H1 (cell line): ENCODE measurements at places on chromosomes 4 and X. TPM values are rescaled to one million over a fixed set of nuclear protein-coding genes. Genes with fewer than 3 reads are reported as not detected.

GRCh38 chr4:71827826-71828225 lies 43.9 kb upstream of the GC start:
- DNase-seq: no peak
- no peaks in the 10 kb centered on the region for H3K27me3 ChIP-seq
- H3K4me3 ChIP-seq: no peak overlapping the region
- no peaks in the 10 kb centered on the region for H3K36me3 ChIP-seq
- H3K4me1 ChIP-seq: peaks cover 7% of the 10 kb centered on the region

DNA sequence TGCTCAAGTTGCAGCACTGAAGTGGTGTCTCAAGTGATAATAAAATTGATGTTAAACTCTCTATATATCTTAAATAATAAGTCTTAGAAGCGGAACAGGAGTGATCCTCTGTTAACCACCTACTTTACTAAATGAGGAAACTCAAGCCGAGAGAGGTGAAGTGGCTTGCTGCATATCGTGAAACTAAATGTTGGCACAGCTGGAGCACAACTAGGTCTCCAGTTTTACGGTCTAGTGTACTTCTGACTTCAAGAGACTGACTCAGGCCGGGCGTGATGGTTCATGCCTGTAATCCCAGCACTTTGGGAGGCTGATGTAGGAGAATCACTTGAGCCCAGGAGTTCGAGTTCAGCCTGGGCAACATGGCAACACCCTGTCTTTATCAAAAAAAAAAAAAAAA lies 35.5 kb upstream of the PLS3 start:
- no peaks in the 10 kb centered on the region; the same call in 1 of the 2 replicates for H3K4me1 ChIP-seq
- H3K27me3 ChIP-seq: no peaks in the 10 kb centered on the region
- H3K36me3 ChIP-seq: no peaks in the 10 kb centered on the region

GRCh38 chrX:112211459-112211858 lies 128.9 kb upstream of the TRPC5 start:
- DNase-seq: no peak
- H3K4me3 ChIP-seq: no peak overlapping the region
- H3K27ac ChIP-seq: no peak overlapping the region
- no peaks in the 10 kb centered on the region for H3K27me3 ChIP-seq

DNA sequence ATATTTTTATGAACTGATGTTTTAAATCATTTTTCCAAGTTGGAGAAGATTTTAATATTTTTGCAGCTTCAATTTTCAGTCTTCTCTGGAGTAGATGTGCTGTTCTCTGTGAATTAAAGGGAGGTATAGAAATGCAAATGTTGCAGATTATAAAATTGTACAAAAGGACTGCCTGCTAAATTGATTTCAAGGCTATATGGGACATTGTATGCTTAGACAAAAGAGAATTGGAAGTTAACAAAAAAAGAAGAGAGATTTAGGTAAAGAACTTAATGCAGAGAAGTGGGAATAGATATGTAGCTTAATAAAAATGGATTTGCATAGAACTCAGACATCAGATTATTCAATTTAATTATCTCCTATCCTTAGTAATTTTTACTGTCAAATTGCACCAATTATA lies 403.3 kb downstream of the ZIC3 start:
- no peak overlapping the region for H3K27ac ChIP-seq
- no peaks in the 10 kb centered on the region for H3K36me3 ChIP-seq
- H3K4me1 ChIP-seq: no peaks in the 10 kb centered on the region
- no peak overlapping the region for H3K4me3 ChIP-seq
- no peak for DNase-seq

DNA sequence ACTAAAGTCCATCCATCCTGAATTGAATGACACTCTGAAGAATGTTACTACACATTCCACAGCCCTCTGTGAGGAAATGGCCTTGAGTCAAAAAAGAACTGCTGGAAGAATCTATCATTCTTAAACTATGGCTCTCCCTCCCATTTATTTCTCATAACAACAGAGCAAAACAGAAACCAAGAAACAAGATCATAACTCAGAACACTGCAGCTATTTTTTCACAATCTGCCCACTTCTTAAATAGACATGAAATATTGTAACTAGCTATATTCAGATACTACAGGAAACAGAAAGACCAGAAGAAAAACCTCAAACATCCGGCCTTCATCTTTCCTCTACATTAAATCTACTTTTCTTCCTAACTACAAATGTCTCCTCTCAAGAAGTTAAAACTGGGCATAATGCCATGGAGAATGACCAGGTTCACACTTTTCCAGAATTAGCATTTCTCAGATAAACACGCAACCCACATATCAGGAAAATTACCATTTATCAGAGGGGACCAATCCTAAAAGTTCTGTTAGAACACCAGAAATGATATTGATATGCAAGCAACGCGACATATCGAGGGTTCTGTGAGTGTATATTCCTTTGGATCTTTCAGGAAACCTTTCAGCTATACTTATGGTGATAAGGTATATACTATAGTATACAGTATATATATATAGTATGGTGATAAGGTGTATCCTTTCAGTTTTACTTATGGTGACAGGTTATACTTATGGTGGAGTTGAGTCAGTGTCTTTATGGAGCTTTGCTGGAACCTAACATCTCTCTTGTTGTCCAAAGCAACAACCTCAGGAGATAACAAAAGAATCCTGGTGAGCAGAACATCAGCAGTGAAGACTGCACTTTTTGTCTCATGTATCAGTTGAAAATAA lies 60.4 kb upstream of the IRF2 start:
- peaks cover 4% of the 10 kb centered on the region for H3K4me1 ChIP-seq
- H3K27ac ChIP-seq: no peak overlapping the region
- no peaks in the 10 kb centered on the region for H3K36me3 ChIP-seq

- DNase-seq: no peak
- no peaks in the 10 kb centered on the region for H3K36me3 ChIP-seq
- no peaks in the 10 kb centered on the region for H3K27me3 ChIP-seq
- H3K4me3 ChIP-seq: no peak overlapping the region
- H3K27ac ChIP-seq: no peak overlapping the region
Measured at GRCh38 chrX:114626323-114626722, 42.4 kb downstream of the HTR2C start.

- H3K27me3 ChIP-seq: no peaks in the 10 kb centered on the region
- no peak overlapping the region for H3K4me3 ChIP-seq
- DNase-seq: no peak
Measured at GRCh38 chr4:184437565-184438265, 36.6 kb downstream of the IRF2 start.

GRCh38 chr4:87624698-87625097 lies 16.4 kb downstream of the DSPP start:
- no peaks in the 10 kb centered on the region for H3K36me3 ChIP-seq
- DNase-seq: no peak
- no peak overlapping the region for H3K27ac ChIP-seq
- no peak overlapping the region for H3K4me3 ChIP-seq
- no peaks in the 10 kb centered on the region for H3K4me1 ChIP-seq

DNA sequence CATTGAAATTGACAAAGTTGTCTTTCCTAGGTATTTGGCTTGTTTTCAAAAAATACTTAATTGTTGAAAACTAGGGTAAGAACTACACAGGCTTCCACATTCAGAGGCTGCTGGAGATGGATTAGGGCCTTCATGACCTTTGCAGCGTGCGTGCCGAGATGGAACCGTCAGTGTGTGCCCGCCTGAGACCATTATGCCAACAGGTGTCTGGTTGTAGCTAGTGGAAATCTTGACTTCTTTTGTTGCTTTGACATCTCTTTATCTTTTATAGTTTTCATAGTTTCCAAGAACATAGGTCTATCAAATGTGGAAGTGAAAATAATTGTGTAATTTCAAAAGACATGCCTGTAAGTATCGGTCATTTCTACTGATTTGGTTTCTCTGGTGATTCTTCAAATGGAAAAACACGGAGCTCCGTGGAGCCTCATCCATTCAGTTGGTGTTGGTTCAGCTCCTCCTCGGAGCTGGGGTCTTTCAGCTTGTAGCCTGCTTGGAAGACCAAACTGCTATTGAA lies 38.9 kb upstream of the CLCN4 start:
- H3K4me1 ChIP-seq: no peaks in the 10 kb centered on the region
- no peak overlapping the region for H3K4me3 ChIP-seq
- no peak overlapping the region for H3K27ac ChIP-seq
- no peak for DNase-seq
- peaks cover 41% of the 10 kb centered on the region for H3K36me3 ChIP-seq

REPS2 gene
- total RNA-seq: 3.3 and 4.3 TPM in 2 replicates

SLITRK4 gene
- 8.1 and 8.2 TPM in 2 replicates for total RNA-seq

DIAPH2 gene
- total RNA-seq: 21.4 and 24.3 TPM in 2 replicates

COL25A1 gene
- 4.5 and 8.3 TPM in 2 replicates for total RNA-seq
